ENCODE measurements at places on chromosomes 11 and 22.

- DNase-seq = no peak
Measured at GRCh38 chr11:119335091-119335654, 846 bp downstream of the RNF26 start.

DNA sequence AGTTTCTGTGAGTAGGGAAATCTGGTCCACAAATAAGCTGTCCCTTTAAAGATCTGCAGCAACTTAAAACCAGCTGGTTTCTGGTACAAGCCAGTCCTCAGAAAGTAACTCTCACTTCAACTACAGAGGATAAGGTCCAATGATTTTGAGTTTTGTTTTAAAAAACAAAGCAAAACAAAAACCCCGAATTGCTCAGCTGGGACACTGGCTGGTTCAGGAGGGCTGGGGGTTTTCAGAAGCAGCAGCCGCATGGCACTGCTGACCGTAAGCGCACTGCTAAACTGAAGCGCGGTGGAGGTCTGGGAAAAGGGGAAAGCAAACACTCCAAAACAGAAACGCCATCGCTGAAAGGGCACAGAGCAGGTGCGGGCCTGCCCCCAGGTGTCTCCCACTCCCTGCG is 59.7 kb downstream of the MICAL3 start:
- DNase-seq = no peak

DNA sequence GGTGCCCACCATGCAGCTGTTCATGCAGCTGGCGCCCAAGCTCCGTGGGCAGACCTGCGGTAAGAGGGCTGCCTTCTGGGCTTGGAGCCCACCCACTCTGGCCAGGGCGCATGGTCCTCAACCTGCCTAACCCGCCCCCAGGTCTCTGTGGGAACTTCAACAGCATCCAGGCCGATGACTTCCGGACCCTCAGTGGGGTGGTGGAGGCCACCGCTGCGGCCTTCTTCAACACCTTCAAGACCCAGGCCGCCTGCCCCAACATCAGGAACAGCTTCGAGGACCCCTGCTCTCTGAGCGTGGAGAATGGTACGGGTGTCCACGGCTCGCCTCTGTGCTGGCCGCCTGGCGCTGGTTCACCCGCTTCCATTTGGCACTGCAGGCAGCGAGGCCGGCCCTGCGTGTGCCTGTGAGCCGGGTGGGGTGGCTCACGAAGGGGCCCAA is 11.0 kb downstream of the MUC5AC start:
- DNase-seq = no peak

DNA sequence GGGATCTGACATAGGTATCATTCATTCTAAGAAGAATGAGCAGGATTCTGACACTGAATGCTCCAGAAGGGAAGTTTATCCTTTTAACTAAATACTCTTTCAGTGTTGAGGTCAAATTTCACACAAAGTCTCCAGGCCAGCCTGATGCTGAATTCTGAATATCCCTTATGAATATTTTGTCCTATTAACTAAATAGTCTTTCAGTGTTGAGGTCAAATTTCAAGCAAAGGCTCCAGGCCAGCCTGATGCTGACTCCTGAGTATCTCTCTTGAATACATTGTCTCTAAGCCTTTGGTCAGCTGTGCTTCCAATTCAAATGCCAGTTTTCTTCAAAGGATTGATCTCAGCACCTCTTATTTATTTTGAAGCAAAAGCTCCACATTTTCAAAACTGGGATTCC is 676.8 kb downstream of the NTM start:
- DNase-seq = no peak

GRCh38 chr11:35143297-35144135 is 4.5 kb downstream of the CD44 start:
- no peak for DNase-seq

DNA sequence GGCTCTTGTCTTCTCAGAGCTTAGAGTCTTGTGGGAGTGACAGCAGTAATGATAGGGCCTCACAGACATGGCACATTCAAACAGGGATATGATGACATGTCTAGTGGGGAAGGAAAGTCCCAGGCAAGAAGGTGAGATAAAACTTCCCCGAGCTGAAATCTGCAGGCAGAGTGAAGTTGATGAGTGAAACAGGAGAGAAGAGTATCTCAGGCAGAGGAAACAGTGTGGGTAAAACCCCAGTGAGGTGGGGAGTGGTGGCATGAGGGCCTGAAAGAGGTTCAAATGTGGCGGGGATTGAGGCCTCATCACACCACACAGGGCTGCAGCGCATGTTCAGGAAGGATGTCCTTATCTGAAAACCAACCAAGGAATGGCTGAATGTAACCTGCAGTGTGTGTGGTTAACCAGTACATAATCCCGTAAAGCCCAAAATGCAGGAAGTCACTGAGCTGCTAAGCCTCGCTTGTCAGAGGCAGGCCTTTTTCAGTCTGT is 153.8 kb upstream of the E2F8 start:
- DNase-seq = no peak

- DNase-seq = no peak
Measured at GRCh38 chr11:9573775-9574621, 528 bp downstream of the WEE1 start.

- no peak for DNase-seq
Measured at GRCh38 chr11:84830372-84830771, 796.8 kb downstream of the DLG2 start.

DNA sequence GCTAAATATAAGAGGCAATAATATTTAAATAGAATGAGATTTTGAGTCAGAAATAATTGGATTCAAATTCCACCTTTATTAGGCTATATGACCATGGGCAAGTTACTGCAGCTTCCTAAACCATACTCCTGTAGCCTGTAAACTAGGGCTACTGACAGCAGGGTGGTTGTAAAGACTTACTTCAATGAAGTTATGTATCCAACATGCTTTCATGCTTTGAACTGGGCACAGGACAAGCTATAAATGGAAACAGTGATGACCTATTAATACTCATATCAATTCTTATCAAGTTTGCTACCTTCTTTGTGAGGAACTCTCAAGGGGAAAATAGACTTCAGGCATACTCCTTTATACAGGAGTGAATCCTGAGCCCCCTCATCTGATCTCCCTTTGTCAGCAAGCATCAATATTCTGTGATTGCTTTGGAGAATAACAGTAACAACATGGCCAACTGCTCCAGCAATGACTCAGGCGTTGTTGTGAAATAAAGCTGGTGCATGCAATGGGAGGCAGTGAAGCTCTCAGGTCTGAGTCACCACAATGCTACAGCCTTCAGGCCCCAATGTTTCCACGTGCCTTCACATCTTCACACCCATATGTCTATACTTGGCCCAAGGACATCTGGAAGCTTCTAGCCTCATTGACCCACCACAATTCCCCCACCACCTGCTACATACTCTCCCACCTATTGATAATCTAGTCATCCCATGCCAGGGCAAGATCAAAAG is 102.5 kb downstream of the KCNA4 start:
- DNase-seq = no peak

- no peak for DNase-seq
Measured at GRCh38 chr11:61310749-61311148, 15.6 kb upstream of the VWCE start.

GRCh38 chr11:15695096-15695721 is 580.5 kb downstream of the INSC start:
- DNase-seq = no peak

GRCh38 chr11:95512177-95512576 is 277.4 kb downstream of the FAM76B start:
- DNase-seq = no peak

GRCh38 chr22:29747832-29748231 is 19.0 kb downstream of the ZMAT5 start:
- DNase-seq = no peak

DNA sequence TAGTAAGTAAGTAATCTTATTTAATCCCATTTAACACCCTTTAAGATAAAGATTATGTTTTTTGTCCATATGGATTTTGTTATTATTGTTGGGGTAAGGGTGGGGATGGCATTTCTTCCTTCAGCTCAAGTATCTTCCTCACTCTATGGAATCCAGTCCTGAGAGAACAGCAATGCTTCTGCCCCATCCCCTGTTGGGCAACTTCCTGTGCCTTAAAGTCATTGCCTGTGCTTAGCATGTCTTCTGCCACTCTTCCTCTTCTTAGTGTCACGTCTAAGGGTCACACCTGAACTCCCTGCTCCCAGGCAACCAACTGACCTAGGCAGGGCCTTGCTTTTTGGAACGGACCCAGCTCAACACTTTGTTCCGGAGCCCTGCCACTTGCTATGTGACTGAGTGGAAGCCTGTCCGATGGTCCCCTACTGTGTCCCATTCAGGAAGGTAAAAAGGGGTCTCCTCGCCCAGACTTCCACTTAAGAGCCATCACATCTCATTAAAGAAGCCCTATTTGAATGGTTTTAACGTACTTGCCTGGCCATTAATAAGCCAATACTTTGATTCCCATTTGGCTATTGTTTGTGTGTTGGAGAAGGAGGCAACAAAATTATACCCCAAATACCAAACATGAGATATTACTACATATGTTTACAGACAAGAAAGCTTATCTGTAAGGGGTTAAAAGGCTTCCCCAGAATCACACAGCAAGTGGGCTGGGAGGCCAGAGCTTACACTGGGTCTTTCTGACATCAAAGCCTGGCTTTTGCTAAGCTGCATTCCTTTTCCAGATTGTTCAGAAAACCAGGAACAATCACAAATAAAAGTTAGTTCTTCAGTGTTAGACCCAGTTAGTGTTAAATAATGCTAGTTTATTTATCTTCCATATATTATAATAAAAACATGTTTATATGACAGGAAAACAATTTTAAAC is 59.2 kb downstream of the RAB38 start:
- no peak for DNase-seq

GRCh38 chr11:124762105-124762623 is at the start of gene ESAM:
Gene ESAM (minus strand): TSS chr11:124762290. CDS start chr11:124762154, 136 bp downstream.
- DNase-seq = no peak
